ENCODE measurements at places on chromosomes 13 and 19.
A peak's percentile ranks its signal among the peaks of the same experiment; 100 is the strongest.

GRCh38 chr13:20230913-20231838, 943 bp downstream of the GJB6 start:
- no peak for DNase-seq

- no peak for DNase-seq
These were observed 16.3 kb downstream of the LEUTX start for GRCh38 chr19:39795001-39795400.

GRCh38 chr19:44755219-44755618, 6.7 kb downstream of the BCL3 start:
- no peak for DNase-seq

- peak; percentile 52 for DNase-seq
These were observed 138.9 kb upstream of the RFC3 start for GRCh38 chr13:33678906-33679657.

GRCh38 chr19:37698216-37698615, 21.3 kb downstream of the ZNF607 start:
- DNase-seq = no peak

DNA sequence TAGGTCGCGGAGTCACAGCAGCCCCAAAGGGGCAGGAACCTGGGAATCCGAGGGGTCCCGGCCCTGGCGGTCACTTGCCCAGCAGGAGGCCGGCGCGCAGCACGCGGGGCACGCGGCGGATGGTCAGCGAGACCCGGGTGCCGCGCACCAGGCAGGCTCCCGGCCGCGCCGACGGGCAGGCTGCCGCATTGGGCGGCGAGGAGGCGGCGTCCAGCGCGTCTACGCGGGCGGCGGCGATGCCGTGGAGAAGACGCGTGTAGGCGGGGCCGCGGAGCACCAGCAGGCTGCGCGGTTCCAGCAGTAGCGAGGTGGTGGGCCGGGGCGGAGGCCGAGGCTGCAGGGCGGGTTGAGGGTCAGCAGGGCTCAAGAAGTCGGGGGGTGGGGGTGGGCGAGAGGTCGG, 607 bp upstream of the SYNE4 start:
- no peak for DNase-seq

GRCh38 chr13:69389899-69390298, 717.7 kb upstream of the ATXN8OS start:
- no peak for DNase-seq

- DNase-seq = no peak
These were observed 142.0 kb downstream of the ZNF737 start for GRCh38 chr19:20423381-20424197.

DNA sequence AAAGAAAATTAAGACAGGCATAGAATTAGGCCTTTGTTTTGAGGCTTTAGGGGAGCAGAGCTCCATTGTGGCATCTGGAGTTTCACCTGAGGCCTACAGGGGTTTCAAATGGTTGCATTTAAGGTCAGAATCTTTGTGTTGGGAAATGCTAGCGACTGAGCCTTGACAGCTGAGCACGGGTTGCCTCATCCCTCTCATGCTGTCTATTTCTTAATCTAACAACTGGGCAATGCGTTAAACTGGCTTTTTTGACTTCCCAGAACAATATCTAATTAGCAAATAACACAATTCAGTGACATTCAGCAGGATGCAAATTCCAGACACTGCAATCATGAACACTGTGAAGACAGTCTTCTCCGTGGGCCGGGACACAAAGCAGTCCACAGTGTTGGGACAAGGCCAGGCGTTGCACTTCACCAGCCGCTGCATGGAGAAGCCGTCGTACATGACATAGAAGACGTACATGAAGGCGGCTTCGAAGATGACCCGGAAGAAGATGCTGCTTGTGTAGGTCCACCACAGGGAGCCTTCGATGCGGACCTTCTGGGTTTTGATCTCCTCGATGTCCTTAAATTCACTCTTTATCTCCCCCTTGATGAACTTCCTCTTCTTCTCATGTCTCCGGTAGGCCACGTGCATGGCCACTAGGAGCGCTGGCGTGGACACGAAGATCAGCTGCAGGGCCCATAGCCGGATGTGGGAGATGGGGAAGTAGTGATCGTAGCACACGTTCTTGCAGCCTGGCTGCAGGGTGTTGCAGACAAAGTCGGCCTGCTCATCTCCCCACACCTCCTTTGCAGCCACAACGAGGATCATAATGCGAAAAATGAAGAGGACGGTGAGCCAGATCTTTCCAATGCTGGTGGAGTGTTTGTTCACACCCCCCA, 3.8 kb downstream of the GJB2 start:
- no peak for DNase-seq

DNA sequence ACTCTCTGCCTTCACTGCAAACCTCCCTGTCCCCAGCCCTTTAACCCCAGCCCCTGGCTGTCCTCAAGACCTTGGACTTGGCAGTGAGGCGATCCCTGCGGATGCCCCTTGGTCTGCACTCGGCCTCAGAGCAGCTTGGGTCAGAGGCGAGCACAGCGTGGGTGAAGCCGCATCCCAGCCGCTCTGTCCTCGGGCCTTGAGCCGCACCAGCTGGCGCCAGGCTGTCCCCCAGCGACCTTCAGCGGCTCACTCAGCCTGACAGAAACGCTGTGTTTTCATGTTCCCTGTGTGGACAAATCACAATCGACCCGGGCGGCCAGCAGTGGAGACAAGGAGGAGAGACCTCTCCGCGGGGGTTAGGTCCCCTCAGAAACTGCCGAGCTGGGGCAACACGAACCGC, 52.0 kb downstream of the GNG7 start:
- DNase-seq = no peak

DNA sequence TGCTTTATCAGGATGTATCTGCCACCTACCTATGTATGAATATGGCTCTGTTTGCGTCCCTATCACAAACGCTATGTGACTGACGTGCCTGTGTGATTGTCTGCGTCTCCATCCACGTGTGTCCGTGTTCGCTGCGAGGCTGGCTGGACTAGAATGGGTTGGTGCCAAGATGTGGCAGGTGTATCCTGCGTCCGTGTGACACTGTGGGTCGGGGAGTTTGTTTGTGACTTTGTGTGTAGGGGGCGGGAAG, 6.7 kb upstream of the HOOK2 start:
- DNase-seq = no peak

DNA sequence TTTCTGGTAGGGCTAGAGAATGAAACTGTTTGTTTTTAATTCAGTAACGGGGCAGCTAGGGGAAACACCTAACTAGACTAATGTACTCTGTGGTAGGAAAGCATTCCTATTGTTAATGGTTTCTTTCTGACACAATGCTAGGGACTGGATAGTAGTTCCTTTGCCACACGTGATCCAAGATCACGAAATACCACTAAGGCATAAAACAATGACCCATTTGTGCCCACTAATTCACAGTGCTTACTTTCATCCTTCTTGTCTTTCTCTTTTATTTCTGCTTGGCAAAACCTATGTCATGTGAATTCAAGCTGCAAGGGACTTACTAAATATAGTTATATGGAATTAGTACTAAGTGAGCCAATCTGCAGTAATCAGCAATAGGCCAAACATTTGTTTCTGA, 834.1 kb upstream of the SLITRK6 start:
- DNase-seq = no peak

DNA sequence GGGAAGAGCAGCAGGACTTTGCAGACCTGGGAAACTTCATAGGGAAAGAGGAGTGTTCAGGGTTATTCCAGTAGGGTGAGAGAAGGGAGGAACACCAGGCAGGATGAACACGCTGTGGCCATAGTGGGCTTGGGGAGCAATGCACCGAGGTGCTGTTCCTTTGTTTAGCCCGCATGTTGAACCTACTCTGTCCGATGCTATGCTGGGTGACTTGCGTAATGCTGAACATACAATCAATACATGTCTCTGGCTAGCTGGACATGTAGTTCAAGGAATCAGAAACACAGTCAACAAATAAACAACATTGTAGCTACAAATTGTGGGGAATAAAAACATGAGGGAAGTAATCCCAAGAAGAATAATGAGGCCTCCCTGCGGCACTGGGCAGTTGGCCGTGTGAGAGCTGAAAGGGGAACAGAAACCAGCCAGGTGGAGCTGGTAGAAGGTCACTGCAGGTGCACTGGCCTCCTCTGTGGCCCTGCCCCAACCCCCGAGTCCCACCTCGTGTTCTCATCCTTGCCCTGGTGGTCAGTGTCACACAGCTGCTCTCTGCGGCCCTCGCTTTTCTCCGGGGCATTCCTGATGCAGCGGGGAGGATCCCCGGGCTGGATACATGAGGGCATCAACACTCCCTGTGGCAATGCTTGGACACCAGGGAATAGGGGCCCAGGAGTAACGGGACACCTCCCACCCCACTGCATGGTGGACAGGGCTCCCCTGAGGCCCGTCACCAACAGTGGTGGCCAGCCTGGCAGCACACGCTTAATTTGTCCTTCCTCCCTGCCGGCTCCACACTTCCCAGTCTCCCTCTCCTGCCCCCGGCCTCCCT, 36.9 kb upstream of the TUBGCP3 start:
- DNase-seq = no peak

GRCh38 chr13:74597526-74597925, 463.3 kb upstream of the KLF12 start:
- DNase-seq = no peak

GRCh38 chr13:100520936-100521850, 67.4 kb downstream of the GGACT start:
- DNase-seq = no peak

GRCh38 chr19:17610384-17610783, 54.9 kb downstream of the COLGALT1 start:
- DNase-seq = no peak

DNA sequence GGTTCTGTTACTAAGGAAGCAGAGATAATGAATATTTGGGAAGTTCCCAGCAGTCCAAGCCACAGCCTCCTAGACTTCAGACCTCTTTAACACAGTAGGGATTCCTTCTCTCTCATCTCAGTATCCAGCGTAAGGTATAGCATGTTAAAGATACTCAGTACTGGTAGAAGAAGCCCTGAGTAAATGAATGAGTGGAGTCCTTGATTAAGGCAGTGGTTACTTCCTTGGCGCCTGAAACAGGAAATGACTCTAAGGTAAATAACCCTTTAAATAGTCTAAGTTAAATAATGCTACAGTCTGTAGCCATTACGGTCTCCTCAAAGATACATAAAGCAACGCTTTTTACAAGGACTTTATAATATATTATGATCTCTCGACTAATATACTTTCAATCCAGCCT, 650.8 kb upstream of the MIR17HG start:
- DNase-seq = no peak

- DNase-seq = no peak
These were observed 1003.7 kb downstream of the SLITRK1 start for GRCh38 chr13:82878536-82878935.

GRCh38 chr19:31174948-31175347, 174.3 kb downstream of the TSHZ3 start:
- DNase-seq = no peak

- no peak for DNase-seq
These were observed 15.4 kb upstream of the IRGC start for GRCh38 chr19:43700395-43701000.

DNA sequence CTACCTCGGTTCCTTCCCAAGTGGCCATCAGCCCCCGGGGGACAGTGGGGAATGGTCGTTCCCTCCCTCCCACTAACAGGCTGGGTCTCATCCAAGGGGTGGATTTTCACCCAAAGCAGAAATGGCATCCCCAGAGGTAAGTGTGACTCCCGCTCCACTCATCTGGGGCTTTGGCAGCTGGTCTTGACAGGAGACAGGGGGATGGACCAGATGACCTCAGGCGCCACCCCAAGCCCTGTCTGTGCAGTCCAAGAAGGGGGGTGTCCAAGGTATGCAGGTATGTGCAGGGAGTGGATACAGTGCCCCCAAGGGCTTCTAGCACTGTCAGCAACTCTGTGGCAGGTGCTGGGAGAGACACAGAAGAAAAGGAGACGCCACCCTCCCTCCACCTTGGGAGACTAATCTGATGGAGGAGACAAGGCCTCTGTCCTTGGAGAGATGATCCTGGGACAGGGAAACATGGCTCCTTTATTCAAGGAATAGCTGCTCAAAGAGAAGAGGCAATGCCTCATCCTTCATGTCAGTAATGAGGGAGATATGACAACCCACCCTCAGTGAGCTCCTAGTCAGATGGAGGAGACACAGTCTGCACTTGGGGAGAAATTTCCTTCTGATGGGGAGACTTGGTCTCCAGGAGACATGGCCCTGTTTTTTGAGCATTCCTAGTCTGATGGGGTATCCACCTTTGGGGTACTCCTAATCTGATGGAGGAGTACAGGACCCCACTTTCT, 7.7 kb downstream of the CEACAM16 start:
- DNase-seq = no peak

GRCh38 chr13:79267560-79267959, 138.5 kb downstream of the RBM26 start:
- no peak for DNase-seq

- no peak for DNase-seq
These were observed 1.8 kb downstream of the CRLF1 start for GRCh38 chr19:18604820-18605159.

DNA sequence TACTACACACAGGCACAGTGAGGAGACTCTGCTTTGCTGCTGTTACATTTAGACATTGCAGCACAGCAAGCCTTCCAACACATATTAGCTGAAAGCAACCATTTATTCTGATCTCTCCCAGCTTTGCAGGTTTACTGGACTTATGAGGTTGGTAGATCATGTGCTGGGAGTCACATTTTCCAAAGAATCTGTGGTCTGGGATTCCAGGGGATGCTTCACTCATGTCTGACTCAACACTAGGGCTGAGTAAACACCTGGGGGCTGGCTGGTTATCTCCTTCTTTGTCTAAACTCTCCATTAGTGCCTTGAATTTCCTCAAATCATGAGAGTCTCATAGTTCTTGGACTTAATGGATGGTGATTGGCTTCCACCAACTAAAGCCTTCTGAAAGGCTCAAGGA, 5.4 kb upstream of the LGALS13 start:
- no peak for DNase-seq

GRCh38 chr19:8135946-8136618, 13.3 kb downstream of the FBN3 start:
- DNase-seq = no peak

DNA sequence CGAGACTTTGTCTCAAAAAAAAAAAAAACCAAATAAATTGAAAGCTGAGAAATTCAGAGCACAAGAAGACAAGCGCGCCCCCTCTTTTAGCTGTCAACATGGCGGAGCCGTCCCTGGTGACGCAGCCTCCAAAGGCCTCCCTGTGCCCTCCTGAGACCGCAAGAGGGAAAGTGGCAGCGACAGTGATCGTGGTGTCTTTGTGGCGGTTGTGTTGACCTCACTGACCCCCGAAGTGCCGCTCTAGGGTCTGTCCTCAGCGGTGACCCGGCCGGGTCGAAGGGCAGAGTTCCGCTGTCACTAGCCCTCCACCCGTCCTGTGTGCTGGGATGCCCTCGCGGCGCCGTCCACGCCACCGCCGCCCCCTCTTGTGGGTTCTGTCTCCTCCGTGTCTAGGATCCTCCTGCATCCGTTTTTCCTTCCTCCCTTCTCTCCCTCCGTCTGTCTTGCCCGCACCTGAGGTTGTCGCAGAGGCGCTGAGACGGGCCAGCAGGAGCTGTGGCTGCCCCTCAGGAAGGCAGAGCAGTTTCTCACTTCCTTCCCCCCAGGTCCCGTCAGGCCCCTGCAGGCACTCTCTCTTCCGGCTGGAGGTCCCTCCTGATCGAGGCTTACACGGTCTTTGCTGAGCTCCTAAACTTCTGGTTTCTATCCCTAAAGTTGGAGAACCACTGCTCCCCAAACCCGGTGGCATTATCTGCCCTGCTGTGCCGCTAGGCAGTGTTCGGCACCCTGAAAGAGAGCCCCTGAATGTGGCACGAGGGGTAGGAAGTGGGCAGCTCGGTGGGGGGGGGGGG, 7.2 kb downstream of the UHRF1 start:
- no peak for DNase-seq
